ENCODE measurements at places on chromosomes 4 and X.

DNA sequence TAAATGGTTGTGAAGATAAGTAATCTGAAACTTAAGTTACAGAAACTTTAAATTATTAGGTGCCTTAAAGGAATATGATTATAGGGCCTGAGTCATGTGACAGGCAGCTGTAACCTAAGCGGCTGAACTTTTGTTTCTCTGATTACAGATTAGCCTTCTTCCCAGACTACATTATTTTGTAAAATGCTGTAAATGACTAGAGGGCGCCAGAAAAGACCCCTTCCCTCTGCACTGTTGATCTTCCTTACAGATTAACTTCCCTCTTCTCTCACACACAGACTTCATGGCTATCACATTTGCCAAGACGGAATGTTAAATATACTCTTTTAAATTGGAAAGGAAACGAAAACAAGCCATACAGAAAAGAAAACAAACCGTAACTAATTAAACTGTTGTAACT, 96.6 kb downstream of the EVC2 start:
- DNase-seq: no peak

GRCh38 chr4:161256716-161257115, 907.1 kb downstream of the FSTL5 start:
- DNase-seq: no peak

GRCh38 chr4:57187246-57187645, 77.1 kb upstream of the IGFBP7 start:
- no peak for DNase-seq

DNA sequence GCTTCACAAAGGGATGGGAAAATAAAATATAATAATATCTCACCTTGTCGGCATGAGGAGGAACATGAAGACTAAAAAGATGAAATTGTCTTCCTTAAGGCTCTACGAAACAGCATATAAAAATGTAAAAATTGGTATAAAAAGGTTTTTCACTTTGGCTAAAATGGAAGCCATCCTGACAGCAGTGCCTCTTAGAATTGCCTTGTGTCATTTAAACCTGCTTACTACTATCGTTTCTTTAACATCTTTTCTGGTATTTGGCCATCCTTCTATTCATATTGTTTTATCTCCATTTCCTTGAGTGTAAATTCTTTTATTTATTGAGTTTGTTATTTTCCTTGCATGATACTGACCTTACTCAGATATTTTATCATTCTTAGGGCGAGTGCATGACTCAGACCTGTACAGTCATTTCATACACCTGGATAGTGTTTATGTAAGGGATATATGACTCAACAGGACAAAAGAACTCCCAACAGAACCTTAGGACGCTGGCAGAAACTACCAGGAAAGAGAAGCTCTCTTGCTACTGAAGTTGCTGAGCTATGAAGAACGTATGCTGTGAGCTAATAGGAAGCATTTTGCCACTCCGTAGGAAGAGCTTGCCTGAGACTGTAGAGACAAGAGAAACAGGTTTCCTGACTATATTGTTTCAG, 5.8 kb upstream of the CDKN2AIP start:
- DNase-seq: no peak

GRCh38 chr4:168761066-168761465, 249.0 kb downstream of the CBR4 start:
- DNase-seq: no peak

- no peak for DNase-seq
Observed at GRCh38 chrX:47579537-47579936, 2.7 kb upstream of the TIMP1 start.

- DNase-seq: no peak
Observed at GRCh38 chr4:40194602-40195161, 2.1 kb upstream of the RHOH start.

DNA sequence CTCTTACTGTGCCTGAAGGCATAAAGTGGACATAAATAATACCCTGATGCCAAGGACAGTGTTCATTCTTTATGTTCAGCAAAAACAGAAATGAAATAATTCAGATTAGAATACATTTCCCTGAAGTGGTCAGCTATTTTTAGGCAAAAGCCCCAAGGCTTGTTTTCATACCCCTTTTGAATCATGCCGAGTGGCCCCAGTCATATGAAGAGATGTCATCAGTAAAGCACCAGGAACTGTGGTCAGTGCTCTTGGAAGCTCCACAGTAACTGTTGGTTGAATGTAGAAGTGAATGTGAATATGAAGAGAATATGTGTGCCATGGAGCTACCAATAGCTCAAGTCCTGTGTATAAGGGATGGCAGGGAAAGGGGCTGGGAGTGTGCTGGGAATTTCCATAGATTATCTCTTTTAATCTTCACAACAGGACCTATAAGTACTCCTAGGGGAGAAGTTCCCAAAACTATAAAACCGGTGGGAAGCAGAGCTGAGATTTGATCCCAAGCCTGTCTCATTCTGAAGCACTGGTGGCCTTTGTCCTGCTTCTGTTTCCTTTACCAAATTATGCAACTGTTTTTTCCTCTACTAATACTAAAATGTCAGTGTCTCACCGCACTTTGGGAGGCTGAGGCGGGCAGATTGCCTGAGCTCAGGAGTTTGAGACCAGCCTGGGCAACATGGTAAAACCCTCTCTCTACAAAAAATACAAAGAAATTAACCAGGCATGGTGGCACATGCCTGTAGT, 52.6 kb downstream of the FNIP2 start:
- DNase-seq: no peak

DNA sequence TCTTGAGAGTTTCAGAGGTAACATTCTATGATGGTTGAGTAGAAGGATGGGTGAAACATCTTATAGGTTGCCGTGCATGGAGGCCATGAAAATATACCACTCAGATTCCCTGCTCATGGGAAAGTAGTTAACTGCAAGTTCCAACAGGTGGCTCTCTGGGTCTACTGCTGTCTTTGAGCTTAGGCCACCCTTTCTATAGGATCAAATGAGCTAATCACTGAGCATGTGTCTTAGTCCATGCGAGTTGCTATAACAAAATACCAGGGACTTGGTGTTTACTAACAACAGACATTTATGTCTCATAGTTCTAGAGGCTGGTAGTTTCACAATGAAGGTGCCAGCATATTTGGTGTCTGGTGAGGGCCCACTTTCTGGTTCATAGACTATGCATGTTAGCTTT, 144.8 kb upstream of the UNC5C start:
- no peak for DNase-seq

DNA sequence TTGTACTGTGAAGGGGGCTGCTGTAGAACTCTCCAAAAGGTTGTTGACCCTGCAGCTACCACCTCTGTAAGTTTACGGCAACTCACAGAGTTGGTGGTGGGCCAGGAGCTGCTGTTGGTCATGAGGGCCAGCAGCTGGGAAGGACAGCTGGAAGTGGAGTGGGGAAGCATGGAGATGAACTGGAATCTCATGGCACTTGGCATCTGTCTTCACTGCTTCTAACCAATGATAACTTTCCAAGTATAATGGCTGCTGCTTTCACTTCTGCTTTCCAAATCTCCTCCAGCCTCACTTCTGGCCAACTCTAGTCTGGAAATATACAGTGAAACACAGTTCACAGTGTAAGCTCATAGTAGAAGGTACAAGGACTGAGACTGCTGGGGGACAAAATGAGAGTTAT, 126.5 kb upstream of the INTU start:
- DNase-seq: no peak

DNA sequence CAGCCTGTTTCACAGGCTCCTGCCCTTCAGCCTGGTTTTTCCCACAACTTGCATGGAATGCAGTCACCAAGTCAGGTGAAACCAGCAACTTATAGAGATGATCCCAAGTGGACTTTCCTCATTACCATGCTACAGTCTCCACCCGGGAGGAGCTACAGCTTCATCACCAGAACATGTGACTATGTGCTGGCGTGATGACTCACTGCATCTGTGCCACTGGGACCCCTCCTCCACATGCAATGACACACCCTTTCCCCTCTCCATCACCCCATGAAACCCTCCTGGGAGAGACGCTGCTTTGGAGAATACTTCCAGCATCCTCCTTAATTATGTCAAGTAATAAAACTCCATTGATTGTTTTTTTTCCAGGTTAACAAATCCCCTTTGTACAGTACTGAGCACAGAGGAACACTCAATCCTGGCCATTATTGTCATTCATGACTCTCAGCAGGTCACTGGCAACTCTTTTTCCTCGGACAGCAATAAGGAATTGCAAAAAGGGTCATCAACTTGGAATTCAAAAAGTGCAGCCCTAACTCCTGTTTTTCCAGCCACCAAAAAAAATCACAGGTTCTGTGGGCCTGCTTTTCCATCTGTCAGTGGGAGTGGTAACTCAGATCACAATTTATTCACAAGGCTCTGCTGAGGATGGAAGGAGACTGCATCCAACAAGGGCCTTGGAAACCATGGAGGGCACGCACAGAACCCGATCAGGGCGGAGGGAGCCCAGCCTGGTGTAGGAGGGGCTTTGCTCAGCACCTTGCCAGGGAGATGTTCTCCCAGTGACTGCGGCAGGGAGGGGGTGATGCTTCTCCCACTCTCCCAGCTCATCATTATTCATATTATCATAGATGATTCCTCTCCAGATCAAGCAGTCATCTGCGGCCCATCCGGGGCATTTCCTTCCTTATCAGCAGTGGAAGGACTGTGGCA, 17.4 kb downstream of the QDPR start:
- no peak for DNase-seq

- no peak for DNase-seq
Observed at GRCh38 chr4:40630335-40631021, 814 bp upstream of the RBM47 start.

DNA sequence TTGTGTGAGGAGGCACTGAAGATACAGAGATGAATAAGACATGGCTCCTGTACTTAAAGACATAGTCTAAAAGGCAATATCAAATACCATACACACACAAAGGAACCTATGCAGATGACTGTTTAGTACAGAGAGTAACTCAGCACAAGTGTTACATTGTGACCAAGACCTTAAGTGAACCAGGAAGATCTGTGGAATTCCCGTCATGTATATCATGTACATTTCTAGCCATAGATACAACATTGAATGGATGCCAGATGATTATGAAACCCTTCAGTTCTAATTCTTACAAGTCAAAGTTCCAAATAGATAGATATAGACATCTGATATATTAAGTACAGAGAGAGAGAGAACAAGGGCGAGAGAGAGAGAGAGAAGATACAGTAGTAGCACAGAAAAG, 73.2 kb downstream of the PAK3 start:
- no peak for DNase-seq

DNA sequence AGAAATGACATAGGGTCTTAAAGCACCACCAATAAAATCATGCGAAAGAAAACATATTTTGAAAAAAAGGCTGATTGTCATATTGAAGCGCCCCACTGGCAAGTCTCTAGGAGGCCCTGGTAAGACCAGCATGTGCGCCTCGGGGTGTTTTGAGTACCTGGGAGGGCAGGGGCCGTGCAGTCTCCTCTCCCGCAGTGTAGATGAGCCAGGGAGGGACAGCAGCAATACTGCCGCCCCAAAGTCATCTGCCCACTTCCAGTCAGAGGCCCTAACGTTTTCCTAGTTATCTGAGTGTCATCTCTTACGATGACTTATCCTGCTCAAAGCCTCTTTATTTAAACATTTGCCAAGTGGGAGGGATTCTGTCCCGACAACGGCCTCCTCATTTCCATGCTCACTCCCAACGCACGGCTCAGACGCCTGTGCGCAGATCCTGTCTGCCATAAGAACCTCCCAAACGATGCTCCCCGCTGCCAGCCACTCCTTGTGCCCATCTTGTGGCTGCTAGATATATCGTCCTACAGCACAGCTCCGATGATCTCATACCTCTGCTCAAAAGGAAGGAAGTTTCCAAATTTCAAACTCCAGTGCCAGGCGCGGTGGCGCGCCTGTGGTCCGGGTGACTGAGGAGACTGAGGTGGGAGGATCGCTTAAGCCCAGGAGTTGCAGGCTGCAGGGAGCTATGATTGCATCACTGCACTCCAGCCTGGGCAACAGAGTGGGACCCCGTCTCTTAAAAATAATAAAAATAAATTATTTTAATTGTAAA, 17.2 kb upstream of the SCRG1 start:
- no peak for DNase-seq

GRCh38 chrX:43718956-43719355, 62.9 kb downstream of the MAOA start:
- no peak for DNase-seq

GRCh38 chr4:184514121-184514988, 40.0 kb upstream of the IRF2 start:
- peak; percentile 43 for DNase-seq

GRCh38 chr4:11544211-11544610, 115.5 kb upstream of the HS3ST1 start:
- DNase-seq: no peak

- DNase-seq: no peak
Observed at GRCh38 chr4:178693816-178694215, 1251.6 kb upstream of the AGA start.

DNA sequence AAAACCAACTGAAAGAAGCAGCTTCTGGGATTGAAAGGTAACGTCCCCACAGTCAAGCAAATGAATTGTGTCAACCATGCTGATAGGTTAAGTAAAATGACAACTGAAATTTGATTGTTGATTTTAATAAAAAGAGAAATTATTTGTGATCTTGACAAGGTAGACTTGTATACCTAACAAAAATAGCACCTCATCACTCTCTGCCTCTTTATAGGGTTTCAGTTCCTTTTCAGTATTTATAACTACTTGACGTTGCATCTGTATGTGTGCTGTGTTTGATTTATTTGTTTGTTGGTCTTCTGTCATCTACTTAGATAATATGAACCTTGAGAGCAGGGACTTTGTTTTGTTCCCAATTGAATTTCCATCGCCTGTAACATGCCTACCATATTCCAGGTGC, 7.9 kb upstream of the PPP3CA start:
- DNase-seq: no peak

DNA sequence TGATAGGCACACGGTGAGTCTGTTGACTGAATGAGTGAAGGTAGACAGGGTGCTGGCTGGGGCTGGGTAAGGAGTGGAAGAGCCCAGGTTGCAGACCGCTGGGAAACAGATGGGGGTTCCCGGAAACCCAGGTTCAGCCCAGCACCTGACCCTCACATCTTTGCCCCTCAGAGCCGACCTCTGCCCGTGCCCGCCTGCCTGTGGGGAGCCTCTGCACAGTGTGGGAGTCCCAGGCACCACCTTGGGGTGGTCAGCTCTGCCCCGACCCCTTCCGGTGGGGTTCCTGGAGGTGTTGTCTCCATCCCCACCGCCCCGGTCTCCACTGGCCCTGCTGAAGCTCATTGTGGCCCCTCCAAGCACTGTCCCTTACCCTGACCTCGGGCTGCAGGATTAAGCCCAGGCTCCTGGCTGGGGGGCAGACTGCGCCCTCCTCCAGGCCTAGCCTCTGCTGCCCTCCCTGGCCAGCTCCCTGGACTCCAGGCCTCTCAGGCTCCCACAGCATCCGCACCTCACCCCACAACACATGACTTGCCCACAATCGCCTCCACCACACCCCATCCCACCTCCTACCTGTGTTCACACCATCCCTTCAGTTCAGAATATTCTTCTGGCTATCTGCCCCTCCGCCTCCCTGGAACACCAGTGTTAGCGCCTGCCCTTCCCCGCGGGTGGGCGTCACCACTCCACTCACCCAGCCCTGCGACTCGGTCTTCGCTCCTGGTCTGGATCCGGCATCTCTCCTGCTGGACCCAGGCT, 21.4 kb downstream of the HMX1 start:
- DNase-seq: peak; percentile 26

Data from right forelimb (tissue), 1 donor.